LHCN-M2 (cell line): ENCODE measurements at places on chromosomes 12 and 14.

DNA sequence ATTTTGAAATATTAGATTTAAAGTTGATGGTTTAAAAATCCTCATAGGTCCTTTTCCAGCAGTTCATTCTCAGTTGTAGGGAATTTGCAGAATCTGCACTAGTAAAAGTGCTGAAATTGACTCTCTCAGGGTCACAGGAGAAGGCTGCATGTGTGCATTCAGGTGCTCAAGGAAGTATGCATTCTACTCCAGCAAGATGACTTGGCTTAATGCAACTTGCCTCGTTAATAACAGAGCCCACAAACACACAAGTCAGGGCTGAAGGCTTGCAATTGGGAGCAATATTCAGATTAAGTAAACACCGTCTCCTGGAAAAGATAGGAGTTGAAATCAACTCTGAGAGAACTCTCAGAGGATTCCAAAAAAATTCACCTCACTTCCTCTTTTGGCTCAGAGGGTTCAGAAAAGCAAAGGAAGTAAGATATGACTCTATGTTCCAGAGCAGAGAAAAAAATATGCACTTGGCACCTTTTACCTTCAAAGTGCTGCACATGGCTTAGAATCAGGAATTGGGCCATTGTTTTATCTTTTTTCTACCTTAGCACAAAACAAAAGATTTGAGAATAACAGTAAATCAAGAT, 406.3 kb upstream of the DCN start:
- no peak for DNase-seq

- no peak for DNase-seq
These were observed 390.2 kb downstream of the SOX5 start for GRCh38 chr12:23559268-23559753.

- DNase-seq = peak; percentile 31
These were observed 146.6 kb downstream of the CRADD start for GRCh38 chr12:93823616-93824391.

GRCh38 chr14:65981192-65981843, 504.9 kb upstream of the CCDC196 start:
- DNase-seq = no peak

GRCh38 chr12:14473707-14474287, 93.9 kb downstream of the PLBD1 start:
- peak; percentile 29 for DNase-seq

- DNase-seq = peak; percentile 26
These were observed 1.1 kb downstream of the GXYLT1 start for GRCh38 chr12:42143452-42144157.
